AG09309 (cell line): ENCODE measurements at places on chromosomes 3 and 15.

- no peak for DNase-seq
Measured at GRCh38 chr15:101662203-101662602, 10.0 kb upstream of the TM2D3 start.

GRCh38 chr15:40911141-40911540, 16.9 kb downstream of the VPS18 start:
- DNase-seq, result no peak

DNA sequence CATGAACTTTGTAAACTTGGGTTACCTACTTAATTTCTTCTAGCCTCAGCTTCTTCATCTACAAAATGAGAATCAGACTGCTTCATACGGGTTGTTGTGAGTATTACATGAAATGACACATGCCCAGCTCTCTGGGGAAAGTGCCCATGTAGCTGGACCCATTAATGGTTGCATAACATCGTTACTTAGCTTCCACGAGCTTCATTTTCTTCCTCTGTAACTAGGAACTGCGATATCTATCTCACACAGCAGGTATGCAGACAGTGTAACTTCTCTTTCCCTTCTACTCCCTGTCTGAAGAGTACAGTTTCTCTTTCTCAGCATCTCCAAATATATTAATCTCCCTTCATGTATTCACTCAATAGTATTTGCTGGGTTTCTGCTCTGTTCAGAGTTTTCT, 37.9 kb upstream of the DLG1 start:
- DNase-seq, result no peak

- DNase-seq, result no peak
Measured at GRCh38 chr15:52186651-52187486, 4.3 kb downstream of the GNB5 start.

DNA sequence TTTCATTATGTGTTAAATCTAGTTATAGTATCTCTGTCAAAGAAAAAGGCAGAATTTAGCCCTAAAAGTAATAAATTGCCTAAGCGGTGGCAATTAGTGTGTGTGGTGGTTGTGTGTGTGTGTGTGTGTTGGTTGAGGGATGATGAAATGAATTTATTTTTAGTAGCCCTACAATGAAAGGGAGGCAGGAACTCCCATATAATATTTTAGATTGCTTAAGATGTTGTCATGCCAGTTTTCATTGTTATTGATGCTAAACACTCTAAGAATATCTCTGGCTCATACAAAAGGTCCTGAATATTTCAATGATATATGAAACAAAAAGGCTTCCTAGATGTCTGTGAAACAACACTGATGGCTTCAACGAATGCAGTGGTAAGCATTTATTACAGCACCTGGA, 140.6 kb upstream of the TBC1D5 start:
- DNase-seq, result no peak

GRCh38 chr3:135694142-135694541, 271.4 kb upstream of the PPP2R3A start:
- no peak for DNase-seq

DNA sequence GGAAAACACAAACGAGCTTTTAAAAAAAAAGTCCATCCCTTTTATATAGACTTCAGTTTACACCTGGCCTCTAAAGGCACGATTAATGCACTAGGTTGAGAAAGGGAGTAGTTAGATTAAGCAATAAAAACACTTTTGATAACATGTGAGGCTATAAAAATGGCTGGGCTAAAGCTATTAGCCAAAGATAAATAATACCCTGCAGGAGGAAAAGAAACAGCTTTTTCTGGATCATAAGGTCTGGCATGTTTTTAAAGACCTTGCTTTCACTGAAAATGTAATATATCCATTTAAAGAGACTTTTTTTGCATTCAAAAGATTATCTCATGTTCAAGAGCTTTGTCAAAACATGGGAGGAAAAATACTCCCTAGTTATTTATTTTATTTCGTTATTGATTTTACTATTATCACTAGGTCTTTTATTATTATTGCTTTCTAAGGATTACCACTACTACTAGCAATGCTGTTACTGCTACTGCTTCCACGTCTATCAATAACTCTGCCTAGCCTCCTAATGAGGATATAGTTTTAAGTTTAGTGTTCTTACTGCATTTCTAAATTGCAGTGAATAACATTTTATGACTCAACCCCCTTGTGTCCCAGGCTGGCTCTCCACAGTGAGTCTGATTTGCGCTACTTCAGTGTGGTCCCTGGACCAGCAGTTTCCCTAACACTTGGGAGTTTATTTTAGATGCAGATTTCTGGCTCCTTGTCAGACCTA, 93.4 kb downstream of the THRB start:
- no peak for DNase-seq

DNA sequence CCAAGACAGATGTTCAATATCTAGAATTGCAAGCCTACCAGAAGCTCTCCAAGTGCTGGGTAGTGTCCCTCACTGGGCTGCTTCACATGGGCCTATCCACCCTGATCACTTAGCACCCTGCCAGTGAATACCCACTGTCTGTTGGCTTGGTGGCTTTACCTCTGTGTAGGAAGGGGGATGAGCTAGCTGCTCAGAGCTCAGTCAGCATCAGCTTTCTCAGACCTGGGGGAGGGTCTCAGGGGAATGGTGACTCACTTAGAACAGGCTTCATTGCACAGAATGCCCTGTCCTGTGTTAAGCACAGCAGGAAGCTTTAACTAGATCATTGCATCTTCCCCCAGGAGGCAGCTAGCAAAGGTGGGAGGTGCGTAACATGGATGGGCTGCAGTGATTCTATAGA, 209.8 kb downstream of the PDCD6IP start:
- DNase-seq, result no peak

- no peak for DNase-seq
Measured at GRCh38 chr15:38997841-38998240, 433.2 kb upstream of the RASGRP1 start.

GRCh38 chr15:72375501-72375845, 341 bp downstream of the HEXA start:
- no peak for DNase-seq

DNA sequence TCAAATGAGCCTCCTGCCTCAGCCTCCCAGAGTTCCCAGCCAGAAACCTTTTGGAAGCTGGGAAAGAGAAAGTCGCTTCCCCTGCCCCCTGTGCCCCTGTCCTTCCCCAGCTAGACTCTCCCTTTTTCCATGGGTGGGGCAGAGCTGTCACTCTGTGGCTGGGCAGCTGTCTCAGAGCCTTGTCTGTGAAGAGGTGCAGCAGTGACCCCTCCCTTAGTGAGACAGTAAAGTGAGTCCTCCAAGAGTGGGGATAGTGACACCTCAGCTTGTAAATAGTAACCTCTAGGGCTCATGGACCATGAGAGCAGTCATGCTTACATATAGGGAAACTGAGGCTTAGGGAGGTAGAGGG, 76.3 kb downstream of the SMAD6 start:
- DNase-seq, result no peak

GRCh38 chr3:98770261-98771039, 7.3 kb downstream of the ST3GAL6 start:
- no peak for DNase-seq

- peak; percentile 5 for DNase-seq
Measured at GRCh38 chr15:69337138-69337537, 38.4 kb downstream of the PAQR5 start.

DNA sequence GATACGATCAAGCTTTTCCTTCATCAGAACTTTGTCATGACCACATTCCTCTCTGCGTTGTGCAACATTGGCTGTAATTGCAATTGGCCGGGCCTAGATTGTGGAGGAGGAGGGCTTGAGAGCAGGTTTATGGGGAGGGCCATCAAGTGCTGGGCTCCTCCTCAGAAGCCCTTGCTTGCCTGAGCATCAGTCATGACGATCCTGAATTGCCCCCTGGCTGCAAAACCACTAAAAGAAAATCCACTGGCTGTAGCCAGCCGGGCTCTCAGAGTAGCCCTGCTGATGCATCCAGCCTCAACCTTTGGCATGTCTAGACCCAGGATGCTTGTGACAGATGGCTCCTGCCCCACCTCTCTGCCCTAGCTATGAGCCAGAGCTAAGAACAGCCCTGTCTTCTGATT, 13.4 kb upstream of the TRH start:
- no peak for DNase-seq

DNA sequence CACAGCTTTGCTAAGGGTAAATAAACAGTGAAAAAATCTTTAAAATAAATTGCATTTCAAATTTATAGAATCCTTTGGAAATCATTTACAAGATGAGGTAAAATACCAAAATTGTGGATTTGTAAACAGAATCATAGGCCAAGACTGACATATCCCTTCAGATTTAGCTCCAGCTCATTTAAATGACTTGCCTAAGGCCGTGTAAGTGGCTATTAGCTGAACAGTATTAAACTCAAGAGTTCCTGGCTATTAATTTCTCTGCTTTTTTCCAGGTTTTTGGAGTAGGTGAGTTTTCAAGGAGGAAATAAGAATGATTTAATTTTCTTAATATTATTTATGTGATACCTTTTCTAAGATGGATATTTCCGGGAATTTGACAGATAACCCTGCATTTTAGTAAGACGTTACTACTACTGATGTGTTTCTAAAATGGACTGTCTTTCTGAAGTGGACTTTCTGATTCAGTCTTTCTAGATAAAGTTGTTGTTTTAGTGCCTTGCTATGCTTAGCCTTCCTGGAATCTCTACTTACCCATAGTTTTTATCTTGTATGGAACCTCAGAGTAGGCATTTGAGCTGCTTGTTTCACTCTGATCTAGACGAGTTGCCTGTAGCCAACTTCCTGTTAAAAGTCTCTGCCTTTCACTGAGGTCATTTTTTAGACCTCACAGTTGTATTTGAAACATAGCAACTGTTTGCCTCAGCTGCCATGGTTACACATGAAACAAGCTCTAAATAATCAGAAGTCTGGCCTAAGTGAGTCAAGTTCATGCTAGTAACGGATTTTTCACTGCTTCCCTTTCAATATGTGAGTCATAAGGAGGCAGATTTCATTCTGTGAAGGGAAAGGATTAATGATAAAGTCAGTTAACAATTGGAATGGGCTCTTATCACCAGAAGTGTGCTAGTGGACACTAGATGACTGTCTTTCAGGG, 127.0 kb downstream of the KLHL25 start:
- DNase-seq, result peak; percentile 96

DNA sequence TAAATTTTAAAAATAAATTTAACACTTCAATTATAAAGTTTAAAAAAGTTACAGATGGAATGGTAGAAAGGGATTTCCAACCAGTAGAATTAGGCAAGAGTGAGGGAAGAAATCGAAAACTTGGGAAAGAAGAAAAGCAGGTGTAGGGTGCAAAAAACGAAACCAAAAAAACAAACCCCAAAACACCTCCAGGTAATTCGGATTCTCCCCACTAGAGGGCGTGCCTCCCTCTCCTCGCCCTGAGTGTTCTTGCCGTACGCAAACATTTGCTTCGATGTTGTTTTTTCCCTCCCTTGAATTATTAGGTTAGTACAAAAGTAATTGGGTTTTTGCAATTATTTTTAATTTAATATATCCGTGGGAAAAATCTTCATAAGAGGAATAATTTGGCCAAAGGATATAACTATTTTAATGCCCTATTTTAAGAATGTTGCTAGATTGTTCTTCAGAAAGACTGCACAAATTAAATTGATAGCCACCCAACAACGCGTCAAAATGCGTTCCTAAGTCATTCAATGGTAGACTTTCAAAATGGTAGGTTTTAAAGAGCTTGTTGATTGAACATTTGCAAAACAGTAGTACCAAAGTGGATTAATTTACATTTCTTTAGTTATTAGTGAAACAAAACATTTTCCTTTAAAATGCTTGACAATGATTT, 63.7 kb downstream of the SLC30A4 start:
- DNase-seq, result no peak

GRCh38 chr3:177411201-177411600, 213.9 kb upstream of the TBL1XR1 start:
- DNase-seq, result no peak

- DNase-seq, result no peak
Measured at GRCh38 chr3:30107531-30107930, 498.9 kb upstream of the TGFBR2 start.

GRCh38 chr15:45759936-45760335, 125.1 kb downstream of the SQOR start:
- no peak for DNase-seq

- no peak for DNase-seq
Measured at GRCh38 chr15:32124726-32125125, 94.4 kb downstream of the CHRNA7 start.

GRCh38 chr3:174023421-174023820, 625.9 kb downstream of the NLGN1 start:
- DNase-seq, result no peak

- no peak for DNase-seq
Measured at GRCh38 chr3:119817583-119818363, 35.9 kb downstream of the NR1I2 start.

DNA sequence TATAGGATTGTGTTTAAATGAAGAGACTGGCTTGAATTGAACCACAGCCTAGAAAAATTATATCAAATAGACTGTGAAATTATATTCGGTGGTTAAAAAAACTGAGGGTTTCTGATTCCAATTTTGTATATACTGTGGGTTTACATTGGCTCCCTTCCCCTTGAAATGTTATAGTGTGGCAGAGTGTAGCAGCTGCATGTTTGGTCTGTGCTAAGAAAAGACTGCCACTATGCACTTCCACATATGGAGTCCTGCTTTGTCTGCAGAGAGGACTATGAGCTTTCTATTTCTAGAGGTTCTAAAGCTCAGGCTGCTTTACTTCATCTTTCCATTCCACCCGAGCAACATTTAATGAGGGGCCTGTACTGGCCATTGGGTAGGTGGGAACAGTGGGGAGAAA, 112.3 kb downstream of the P3H2 start:
- DNase-seq, result no peak

- no peak for DNase-seq
Measured at GRCh38 chr15:28043691-28044091, 55.4 kb downstream of the OCA2 start.

GRCh38 chr3:49602049-49602554, 47.8 kb downstream of the BSN start:
- no peak for DNase-seq

- DNase-seq, result no peak
Measured at GRCh38 chr3:20478436-20478835, 292.4 kb upstream of the SGO1 start.

- DNase-seq, result no peak
Measured at GRCh38 chr15:61644550-61644949, 415.4 kb upstream of the RORA start.

DNA sequence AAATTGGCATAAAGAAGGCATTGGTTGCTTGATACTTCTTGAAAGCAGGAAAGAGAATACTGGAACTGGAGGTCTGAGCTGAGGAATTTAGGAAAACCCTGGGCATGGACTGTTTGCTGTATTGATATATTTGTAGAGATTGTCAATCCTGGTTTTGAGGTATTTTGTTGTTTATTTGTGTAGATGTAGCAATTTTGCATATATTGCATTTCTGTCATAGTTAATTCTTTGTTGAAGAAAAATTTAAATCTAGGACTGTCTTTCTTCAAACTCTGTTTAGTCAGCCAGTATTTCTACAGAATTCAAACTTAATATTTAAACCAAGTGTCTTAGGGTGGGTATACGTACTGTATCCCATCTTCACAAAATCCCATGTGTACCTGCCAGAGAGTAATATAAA, 9.5 kb downstream of the STT3B start:
- no peak for DNase-seq

DNA sequence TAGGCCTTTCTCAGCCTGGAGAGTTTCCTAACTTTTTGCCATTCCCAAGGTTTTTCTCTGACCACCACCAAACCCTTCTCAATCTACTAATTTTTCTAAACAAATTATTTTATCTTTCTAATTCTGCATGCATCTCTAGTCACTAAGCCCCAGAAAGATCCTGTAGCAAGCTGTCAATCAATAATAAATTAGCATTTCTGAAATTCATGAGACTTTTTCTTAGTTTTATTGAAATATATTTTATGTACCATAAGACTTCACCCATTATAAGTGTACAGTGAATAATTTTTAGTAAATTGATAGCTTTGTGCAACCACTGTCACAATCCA, 22.4 kb upstream of the AP4E1 start:
- no peak for DNase-seq

GRCh38 chr3:38260474-38260873, 5.1 kb upstream of the SLC22A13 start:
- no peak for DNase-seq
